CD4-positive, alpha-beta T cell treated with Interleukin-1 beta for 1 hour (primary cell): ENCODE measurements at places on chromosomes 3 and 15.
A peak's percentile ranks its signal among the peaks of the same experiment; 100 is the strongest.

- DNase-seq: no peak
Observed at GRCh38 chr3:26713091-26713490, 90.5 kb downstream of the LRRC3B start.

GRCh38 chr15:66269326-66270090, 16.0 kb upstream of the MEGF11 start:
- DNase-seq: no peak

DNA sequence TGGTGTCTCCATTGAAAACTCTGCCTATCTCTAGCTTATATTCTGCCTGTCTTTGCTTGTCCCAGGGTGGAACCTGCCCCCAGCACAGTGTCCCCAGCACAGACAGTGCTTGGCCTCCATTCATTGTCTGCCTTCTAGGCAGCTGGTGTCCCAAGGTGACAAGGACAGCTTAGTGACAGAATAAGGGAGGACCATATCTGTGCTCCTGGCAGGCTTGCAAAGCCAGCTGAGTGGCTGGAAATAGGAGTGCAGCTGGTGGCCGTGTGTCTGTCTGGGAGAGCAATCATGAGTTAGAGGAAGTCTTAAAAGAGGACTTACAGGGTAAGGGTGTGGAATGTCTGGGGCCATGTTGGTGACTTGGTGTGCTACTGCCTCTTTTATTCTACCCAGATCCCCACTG, 33.4 kb downstream of the SCN5A start:
- no peak for DNase-seq

- no peak for DNase-seq
Observed at GRCh38 chr15:93144463-93145236, 55.6 kb upstream of the RGMA start.

DNA sequence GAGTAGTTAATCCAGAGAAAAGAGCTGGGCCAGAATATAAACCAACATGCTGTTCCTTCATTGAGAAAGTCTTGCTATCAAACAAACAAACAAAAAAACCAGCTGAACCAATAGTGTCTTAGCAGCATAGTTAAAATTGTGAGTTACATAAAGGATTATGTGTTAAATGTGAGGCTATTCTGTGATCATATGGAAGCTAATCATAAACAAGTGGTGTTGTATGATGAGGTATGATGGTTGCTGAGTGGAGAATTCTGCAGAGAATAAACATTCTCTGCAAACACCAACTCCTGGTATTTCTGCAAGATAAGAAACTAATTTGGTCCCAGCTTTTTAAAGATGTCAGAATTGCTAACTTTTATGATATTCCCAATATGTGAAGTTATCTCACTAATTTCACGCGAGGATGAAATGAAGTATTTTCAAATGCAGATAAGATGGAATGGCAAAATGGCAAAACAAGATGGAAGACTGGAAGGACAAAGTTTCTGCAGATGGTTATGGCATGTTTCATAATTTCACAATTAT, 22.9 kb upstream of the SPESP1 start:
- no peak for DNase-seq

DNA sequence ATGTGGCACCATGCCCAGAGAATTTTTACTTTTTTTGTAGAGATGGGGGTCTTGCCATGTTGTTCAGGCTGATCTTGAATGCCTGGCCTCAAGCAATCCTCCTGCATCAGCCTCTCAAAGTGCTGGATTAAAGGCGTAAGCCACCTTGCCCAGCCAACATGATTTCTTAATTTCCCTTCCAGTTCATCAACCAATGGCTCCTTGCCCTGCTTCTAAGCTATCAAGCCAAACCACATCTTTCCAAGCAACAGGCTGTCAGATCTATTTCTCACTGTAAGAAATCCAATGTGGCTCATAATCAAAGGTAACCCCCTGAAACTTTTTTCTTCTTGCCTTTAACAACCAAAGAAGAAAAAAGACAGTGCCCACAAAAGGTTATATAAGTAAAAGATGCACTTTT, 204.2 kb upstream of the ICE2 start:
- no peak for DNase-seq

DNA sequence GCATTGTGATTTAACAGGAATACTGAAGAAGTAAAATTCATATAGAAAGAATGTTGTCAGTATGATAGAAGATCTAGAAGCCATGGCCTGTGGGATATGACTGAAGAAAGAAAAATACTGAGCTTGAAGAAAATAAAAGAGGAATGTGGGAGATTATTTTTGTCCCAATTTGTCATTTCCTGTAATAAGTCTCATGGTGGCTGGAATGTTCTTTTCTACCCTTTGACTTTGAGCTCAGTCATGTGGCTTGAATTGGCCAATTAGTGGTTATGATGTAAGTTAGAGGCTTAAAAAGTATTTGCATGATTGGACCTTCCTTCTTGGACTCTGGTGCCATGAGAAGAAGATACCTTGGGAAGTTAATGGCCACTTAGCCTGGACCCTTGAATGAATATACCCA, 14.1 kb downstream of the APH1B start:
- no peak for DNase-seq

- DNase-seq: no peak
Observed at GRCh38 chr3:188111002-188111584, 42.9 kb upstream of the LPP start.

DNA sequence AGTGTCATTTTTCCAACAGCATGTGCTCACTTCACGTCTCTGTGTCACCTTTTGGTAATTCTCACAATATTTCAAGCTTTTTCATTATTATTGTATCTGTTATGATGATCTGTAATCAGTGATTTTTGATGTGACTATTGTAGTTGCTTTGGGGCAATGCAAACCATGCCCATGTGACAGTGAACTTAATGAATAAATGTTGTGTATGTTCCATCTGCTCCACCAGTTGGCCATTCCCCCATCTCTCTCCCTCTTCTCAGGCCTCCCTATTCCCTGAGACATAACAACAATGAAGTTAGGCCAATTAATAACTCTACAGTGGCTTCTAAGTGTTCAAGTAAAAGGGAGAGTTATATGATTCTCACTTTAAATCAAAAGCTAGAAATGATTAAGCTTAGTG, 32.5 kb upstream of the TBC1D23 start:
- DNase-seq: no peak

GRCh38 chr15:99424978-99425656, 140.7 kb upstream of the MEF2A start:
- peak; percentile 58 for DNase-seq

DNA sequence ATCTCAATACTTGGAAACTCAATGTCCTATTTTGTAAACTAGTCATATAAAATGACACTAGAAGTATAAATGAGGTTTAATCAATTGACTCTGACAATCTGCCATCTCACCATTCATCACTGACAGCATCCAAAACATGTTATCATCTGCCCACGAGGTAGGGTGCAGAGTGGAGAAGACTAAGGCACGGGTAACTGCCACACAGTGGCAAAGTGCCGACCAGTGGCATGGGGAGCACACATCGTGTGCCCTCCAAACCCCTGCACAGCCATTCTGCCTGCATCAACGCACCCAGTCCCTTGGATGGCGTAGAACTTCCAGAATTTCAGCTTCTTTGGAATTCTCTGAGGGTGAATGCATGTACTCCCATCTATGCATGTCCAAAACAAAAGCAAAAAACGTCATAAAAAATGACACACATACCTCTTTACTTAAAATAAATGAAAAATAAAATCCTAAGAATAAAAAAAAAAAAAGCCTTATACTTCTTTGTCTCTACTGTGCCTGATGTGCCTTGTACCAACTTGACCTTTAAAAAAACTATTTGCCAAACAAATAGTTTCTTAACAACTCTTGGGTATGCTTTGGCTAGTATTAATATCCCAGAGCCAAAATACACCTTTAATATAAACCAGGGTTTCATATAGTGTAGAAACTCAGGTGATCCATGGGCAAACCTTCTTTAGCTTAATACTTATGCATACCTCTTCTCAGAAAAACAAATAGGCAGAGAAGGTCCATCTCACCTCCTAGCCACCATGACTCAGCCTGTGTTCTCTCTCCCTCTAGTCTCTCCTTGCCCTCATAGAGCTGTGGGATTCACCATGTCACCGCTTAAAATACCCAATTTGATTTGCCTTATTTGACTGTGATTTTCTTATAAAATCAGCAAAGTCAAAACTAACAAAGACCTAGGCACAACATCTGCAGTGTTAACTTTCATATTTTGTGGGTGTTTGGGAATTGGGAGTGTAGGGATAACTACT, 12.7 kb downstream of the CPOX start:
- DNase-seq: no peak

DNA sequence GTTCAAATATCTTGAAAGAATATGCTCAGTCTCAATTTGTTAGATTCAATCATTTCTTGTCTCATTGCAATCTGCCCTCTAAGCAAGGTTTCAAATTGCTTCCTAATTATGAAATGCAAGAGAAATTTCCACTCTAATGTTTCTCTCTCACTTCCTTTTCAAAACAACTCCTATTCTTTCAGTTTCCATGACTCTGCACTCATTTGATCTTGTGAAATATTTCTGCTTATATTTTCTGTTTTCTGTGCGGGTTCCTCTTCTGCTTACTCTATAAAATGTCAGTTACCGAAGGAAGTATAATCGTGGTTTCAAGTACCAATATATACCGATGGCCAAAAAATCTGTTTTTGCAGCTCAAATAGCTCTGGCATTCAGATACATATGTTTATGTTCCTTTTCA, 521.9 kb upstream of the NAALADL2 start:
- no peak for DNase-seq

DNA sequence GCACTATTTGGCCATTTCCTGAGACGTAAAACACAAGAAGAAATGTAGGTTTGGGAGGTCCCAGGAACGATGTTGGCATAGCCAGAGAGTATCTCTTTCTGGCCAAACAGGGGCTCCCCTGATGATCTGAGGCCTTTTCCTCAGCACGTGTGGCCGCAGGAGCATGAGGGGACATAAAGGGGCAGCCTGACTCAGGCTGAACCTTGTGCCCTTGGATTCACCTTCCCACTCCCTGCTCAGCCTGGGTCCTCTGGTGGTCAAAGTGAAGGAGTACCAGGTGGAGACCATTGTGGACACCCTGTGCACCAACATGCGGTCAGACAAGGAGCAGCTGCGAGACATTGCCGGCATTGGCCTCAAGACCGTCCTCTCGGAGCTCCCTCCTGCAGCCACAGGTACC, 10.6 kb downstream of the CAND2 start:
- no peak for DNase-seq

- DNase-seq: no peak
Observed at GRCh38 chr3:9947025-9947995, 4.9 kb downstream of the PRRT3 start.

DNA sequence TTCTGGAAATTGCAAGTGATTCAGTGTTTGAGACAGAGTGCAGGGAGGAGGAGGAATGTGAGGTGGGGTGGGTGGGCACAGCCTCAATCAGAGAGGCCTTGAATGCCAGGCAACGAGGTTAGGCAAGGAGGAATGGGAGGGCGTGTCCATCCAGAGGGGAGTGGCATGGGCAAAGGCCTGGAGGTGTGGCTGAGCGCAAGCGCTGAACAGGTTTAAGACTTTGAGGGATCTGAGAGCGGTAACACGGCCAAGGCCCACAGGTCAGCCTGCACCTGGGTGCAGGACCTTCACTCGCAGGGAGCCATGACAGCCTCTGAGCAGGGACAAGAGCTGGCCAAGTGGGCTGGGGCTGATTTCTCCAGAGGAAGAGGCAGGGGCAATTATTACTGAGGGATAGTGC, 125.9 kb downstream of the TPRA1 start:
- DNase-seq: no peak

GRCh38 chr3:183317271-183317670, 64.2 kb downstream of the B3GNT5 start:
- no peak for DNase-seq

DNA sequence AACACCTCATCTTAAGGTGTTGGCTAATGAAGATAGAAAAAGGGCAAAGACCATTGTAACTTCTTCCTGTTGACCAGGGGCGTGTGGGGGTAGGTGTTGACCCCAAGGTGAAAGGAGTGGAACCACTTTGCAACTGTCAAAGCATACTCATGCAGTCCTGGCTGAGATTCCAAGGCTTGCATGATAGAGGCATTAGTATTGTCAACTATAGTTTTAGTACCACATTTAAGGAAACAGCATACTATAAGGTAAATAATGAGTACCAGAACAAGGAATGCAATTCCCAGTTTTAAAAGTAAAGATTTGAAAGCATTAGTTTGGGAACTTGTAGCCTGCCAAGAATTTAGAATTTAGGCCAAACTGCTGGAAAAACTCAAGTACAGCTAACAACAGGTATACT, 27.8 kb upstream of the ADGRG7 start:
- DNase-seq: no peak

GRCh38 chr3:188165596-188165995, 11.6 kb downstream of the LPP start:
- no peak for DNase-seq

- no peak for DNase-seq
Observed at GRCh38 chr15:42707068-42707467, 29.9 kb downstream of the CDAN1 start.

GRCh38 chr3:52771702-52772101, 962 bp upstream of the NEK4 start:
- no peak for DNase-seq

DNA sequence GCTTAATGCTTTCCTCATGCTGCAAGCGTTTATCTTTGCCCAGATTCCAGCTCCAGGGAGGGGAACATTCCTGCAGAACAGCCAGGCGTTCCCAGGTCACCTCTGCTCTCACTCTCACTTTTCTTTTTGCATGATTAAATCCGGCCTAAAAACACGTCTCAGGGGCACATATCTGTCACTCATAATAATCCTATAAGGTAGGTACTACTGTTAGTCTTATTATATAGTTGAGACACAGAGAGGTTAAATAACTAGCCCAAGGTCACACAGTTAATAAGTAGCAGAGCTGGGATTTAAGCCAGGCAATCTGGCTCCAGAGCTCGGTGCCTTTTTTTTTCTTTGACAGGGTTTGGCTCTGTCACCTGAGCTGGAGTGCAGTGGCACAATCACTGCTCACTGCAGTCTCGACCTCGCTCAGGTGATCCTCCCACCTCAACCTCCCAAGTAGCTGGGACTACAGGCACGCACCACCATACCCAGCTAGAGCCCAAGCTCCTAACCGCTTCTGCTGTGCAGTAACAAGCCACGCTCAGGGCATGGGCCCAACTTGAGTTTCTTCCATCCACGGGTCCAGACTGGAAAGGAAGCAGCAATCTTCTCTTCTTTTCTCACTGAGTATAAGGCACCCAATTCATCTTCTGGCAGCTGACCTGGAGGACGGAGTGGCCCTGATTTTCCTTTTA, 96.5 kb downstream of the LIPC start:
- no peak for DNase-seq

DNA sequence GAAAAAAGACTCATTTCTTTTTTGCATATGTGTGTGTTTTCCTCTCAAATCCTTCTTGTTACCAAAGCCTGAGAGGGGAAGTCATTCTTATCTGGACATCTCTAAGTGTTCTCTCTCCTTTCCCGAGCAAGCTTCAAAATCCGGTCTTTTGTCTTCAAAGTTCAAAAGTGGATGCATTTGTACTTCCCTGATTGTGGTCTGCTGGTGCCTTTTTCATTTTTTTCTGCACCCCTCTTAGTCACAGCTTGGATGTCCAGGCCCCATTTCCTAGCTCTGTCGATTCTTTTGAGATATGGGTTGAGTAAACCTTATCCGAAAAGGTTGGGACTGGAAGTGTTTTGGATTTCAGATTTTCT, 34.8 kb downstream of the EHD4 start:
- DNase-seq: no peak

GRCh38 chr15:73637527-73637926, 4.3 kb upstream of the NPTN start:
- DNase-seq: no peak

- DNase-seq: no peak
Observed at GRCh38 chr3:76866729-76867408, 173.0 kb upstream of the ROBO2 start.
